HT-29 (cell line): ENCODE measurements at places on chromosomes 11 and 22.
A peak's percentile ranks its signal among the peaks of the same experiment; 100 is the strongest.

DNA sequence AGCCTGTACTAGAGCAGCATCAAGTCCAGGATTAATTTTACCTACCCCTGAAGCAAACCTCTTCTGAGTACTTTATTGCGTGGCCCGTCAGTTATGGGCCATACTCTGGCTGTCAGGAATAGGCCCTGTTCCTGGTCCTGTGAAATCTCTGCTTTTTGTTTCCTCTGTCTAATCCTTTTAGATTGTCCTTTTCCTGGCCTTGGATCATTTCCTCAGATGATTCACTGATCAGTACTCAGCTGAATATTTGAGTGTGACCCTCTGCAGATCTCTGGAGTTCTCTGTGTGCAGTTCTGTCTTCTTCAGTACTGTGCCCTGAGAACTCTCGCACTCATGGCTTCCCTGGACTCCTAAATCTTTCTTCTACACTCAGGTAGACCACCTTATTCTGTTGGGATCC, 123.5 kb downstream of the UVRAG start:
- no peak for DNase-seq

DNA sequence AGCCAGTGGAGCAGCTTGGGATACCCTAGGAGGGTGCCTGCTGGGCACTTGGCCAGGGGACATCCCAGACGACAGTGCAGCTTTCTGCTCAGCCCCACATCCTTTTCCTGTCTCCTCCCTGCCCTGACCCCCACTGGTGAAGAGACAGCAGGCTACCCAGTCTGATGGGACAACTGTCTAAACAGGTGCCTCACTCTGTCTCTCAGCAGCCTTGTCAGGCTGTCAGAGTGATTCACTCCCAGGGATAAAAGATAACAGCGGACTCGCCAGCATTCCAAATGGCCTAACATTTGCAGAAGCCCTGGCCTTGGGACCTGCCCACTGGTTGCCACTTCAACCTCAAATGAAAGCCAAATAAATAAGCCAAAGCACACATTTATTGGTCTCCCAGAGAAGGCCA, 318.6 kb upstream of the PLET1 start:
- no peak for DNase-seq

DNA sequence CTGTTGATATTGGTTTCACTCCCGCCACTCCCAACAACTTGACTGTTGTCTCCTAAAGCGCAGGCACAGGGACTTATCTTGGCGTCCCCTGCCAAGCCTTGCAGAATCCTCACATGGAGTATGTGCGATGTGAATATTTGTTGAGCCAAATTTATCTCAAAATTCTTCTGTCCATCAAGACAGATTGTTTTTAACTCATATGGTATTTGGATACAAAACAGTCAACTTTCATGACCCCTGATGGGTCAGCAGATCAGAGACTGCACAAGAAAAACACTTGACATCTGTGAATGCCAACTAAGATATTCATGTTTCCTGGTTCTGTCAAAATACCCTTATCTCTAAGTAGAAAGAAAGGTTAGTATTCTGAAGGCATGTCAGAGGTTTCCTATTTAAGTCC, 221.7 kb upstream of the BLID start:
- DNase-seq = no peak

DNA sequence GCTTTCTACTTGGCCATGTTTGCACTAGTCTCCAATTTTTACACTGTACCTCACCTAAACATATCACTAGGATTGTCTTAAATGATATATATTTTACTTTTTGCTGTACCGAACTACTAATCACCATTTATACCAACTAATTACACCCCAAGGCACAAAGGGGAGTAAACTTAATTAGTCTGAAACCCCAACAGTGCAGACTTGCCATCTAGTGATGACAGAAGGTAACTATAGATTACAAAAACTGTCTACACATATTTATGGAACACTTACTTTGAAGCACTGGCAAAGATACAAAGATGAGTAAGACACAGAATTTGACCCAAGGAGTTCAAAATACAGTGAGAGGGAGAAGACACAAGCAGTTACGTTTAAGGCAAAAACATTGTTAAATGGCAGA, 139.7 kb downstream of the CNTN5 start:
- DNase-seq = no peak

DNA sequence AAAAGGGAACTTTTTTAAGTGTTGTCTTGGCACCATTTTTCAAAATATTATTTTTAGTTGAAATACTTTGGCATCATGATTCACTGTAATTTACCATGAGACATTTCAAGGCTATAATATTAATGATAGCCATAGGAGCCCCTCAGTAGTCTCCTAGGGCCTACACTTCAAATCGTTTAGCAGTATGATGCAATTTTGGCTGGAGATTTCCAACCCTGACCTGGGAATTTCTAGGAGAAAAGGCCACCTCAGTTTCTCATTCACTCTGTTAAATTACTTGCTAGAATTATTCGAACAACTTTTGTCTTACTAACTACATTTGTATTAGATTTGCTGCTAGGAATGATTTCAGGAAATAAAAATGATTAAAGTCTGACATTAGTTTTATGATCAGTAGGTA, 1610.9 kb upstream of the RAG2 start:
- no peak for DNase-seq

- DNase-seq = peak; percentile 90
Measured at GRCh38 chr11:69642913-69643632, 2.1 kb downstream of the CCND1 start.

- peak; percentile 43 for DNase-seq
Measured at GRCh38 chr22:24578355-24579257, 14.3 kb downstream of the LRRC75B start.

- no peak for DNase-seq
Measured at GRCh38 chr11:6871278-6871677, 5.1 kb upstream of the OR10A4 start.

DNA sequence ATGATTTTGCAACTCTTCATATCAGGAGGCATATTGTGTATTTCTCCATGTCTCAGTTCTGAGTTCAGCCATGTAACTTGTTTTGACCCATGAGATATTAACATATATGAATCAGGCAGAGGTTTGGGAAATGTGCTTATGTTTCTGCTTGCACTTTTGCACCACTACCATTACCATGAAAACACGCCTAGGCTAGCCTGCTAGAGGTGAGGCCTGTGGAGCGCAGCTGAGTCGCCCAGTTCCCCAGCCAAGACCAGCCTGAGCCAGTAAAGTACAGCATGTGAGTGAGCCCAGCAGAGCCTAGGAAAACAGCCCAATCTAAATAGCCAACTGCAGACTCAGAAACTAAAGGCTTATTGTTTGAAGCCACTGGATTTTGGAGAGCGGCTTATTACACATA, 18.4 kb upstream of the MYOD1 start:
- no peak for DNase-seq

- no peak for DNase-seq
Measured at GRCh38 chr11:105763594-105763993, 153.7 kb downstream of the GRIA4 start.
